ENCODE measurements at places on chromosomes 1 and 21.

- no peak for DNase-seq
Observed at GRCh38 chr21:41762753-41763152, 4.1 kb downstream of the RIPK4 start.

DNA sequence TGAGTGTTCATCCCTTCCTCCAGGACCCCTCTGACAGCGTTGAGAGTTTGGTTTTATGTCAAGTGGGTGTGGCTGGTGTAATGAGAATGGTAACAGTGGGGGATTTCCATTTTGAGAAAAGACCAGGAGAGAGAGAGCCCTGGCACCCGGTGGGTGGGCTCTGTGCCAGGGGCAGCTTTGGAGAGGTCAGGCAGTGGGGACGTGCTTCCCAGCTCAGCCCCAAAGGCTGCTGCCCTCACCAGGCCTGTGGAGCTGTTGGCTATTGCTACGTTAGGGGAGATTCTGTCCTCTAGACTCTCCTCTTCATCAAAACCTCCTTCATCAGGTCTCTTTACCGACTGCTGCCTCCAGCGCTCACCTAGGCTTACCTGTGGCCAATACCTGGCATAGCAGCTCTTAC, 176.3 kb downstream of the PTPRU start:
- DNase-seq = no peak

GRCh38 chr1:212607206-212607912, 1.2 kb upstream of the ATF3 start:
- DNase-seq = peak; percentile 83

- peak; percentile 52 for DNase-seq
Observed at GRCh38 chr1:59391212-59392179, 94.6 kb downstream of the FGGY start.

DNA sequence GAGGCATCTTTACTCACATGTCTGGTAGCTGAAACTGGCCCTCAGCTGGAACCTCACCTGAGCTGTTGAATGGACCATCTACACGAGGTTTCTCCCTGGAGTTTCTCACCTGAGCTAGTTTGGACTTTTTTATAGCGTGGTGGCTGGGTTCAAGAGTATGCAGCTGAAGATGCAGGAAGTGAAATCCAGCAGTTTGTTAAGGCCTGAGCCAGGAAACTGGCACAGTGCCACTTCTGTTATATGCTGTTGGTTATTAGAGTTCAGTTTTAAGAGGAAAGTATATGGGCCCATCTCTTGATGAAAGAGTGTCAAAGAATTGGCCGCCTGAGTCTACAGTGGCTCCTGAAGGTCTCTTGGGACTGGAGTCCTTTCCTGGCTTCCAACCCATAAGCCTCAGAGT, 35.6 kb downstream of the STUM start:
- DNase-seq = no peak

DNA sequence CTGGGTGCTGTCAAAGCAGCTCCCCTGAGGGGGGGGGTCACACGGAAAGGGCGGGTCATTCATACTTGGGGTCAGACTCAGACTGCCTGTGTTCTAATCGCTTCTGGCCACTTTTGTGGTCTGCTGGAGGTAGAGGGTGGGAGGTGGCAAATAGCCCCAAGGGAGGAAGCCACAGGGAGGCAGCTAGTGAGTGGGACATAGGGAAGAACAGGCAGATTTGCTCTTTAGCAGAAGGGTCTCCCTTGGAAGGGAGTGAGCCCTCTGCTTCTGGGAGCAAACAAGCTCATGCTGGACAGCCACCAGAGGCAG, 24.5 kb downstream of the ACOT11 start:
- DNase-seq = no peak

DNA sequence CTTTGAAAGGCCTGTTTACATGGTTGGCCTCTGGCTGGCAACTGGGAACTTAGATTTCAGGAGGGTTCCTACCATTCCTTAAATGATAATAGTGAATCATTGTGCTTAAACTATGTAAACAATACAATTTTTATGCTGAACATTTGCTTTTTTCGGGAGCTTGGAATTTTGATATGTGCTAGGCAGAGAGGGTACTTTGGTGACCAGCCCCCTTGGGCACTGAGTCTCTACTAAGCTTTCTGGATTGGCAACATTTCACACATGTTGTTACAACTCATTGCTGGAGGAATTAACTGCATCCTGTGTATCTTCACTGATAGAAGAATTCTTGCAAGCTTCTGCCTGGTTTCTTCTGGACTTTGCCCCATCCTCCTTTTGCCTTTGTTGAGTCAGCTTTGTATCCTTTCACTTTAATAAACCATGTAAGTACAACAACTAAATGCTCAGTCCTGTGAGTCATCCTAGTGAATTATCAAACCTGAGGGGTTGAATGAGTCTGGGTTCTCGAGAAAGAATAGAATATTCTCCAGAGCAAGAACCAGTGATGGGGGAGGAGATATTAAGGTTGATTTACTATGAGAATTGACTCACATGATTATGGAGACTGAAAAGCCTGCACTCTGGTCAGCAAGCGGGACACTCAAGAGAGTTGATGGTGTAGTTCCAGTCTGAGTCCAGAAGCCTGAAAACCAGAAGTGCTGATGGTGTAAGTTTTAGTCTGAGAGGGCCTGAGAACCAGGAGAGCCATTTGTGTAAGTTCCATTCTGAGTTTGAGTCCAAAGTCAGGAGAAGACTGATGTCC, 3.1 kb upstream of the SLC16A4 start:
- no peak for DNase-seq

DNA sequence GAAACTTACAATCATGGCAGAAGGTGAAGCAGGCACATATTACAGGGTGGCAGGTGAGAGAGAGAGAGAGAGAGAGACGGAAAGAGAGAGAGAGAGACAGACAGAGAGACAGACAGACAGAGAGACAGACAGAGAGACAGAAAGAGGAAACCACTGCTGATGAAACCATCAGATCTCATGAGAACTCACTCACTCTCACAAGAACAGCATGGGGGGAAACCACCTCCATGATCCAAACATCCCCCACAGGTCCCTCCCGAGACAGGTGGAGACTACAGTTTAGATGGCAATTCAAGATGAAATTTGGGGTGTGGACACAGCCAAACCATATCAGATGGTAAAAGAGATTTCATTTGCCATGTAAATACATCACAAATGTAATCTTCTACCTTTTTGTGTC, 708.1 kb downstream of the MRPL39 start:
- no peak for DNase-seq

- no peak for DNase-seq
Observed at GRCh38 chr1:221912230-221912629, 170.3 kb upstream of the DUSP10 start.

DNA sequence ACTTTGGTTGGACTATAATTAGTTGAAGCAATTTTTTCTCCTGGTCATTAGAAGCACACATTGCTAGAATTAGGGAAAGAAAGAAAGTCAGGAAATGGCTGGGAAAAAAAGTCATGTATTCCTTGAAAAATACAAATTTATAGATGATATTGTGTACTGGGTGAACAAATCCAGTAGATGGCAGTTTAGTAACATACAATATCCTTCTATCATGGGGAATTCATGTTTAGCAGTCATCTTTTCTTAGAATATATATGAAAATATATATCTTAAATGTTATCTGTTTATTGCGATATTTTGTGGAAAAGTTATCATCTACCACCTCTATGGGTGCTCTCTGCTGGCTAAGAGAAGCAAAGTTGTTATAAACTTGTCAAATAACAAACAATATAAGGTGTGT, 13.1 kb upstream of the ZRANB2 start:
- no peak for DNase-seq

GRCh38 chr1:29324202-29324601, 87.9 kb downstream of the PTPRU start:
- DNase-seq = no peak

- DNase-seq = no peak
Observed at GRCh38 chr1:3987669-3988235, 87.7 kb upstream of the C1orf174 start.

Data from kidney (tissue), 22 donors.